ENCODE measurements at places on chromosomes 16 and 17.
A peak's percentile ranks its signal among the peaks of the same experiment; 100 is the strongest.

DNA sequence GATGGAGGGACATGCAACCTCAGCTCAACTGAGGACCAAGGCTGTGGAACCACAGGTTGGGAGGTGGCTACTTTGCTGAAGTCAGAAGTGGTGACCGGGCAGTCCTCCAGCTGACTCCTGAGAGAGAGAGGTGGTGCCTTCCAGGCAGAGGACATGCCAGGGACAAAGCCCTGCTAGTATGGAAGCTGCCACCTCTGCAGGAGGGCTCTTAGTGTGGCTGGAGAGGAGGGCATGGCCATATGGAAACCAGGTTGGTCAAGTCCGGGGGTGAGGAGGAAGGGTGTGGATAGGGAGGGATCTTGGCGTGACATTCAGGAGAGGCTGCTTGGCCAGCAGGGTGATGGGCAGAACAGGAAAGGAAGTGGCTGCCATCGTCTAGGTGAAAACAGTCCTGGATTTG lies 5.7 kb downstream of the C16orf86 start:
- no peak for DNase-seq

DNA sequence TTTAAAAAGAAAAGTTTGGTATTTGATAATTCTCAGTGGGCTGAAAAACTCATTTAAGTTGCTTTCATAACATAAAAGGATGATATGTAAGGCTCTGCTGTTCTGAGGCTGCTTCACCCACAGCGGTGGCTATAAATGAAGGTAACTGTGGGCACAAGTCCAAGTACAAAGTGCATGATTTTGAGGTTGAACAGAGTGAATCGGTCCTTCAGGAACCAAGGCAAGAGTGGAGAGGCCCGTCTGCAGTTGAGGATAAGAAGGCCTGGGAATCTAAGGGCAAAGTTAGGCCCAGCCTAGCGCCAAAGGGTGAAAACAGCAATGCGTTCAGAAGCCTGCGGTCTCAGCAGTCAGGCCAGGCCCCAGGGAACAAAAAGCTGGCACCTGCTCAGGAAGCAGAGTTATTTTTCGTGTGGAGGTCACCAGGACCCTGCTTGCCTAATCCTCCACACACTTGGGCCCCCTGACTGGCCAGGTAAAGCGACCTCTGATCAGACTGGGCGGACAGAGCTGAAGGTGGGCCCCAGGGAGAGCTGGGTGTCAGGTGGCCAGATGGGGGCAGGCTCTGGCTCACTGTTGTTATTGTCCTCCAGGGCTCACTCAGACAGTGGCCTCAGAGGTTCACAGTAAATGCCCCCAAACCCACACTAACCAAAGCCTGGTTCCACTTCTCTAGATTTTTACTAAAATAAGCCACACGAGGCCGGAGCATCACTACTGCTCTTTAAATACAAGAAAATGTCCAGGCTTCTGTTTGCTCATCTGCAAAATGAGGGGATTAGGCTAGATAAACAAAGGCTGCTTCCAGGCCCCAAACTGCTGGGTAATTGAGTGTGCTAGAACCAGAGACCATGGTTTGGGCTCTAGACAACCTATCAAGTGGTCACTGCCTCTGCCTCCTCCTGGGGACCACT lies 46.5 kb downstream of the TEX2 start:
- DNase-seq: peak; percentile 21

- DNase-seq: no peak
Observed at GRCh38 chr16:16057102-16057501, 107.7 kb downstream of the ABCC1 start.

GRCh38 chr16:31085873-31086628 lies 2.7 kb downstream of the PRSS53 start:
- no peak for DNase-seq

DNA sequence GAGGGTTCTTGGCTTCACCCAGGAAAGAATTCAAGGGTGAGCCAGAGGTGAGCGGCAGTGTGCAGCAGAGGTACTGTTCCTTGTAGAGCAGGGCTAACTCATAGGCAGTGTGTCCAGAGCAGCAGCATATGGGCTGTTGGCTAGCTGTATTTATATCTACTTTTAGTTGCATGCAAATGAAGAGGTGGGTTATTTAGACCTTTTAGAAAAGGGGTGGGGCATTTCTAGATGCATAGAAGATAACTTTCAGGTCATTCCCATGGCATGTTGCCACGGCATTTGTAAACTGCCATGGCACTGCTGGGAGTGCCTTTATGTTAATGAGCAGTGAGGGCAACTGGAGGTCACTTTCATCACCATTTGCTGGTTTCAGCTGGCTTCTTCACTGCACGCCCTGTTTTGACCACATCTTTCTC lies 141.0 kb downstream of the STX8 start:
- no peak for DNase-seq

GRCh38 chr17:68507576-68507975 lies 4.7 kb upstream of the PRKAR1A start:
- DNase-seq: no peak

GRCh38 chr17:33267271-33267790 lies 25.8 kb downstream of the ASIC2 start:
- DNase-seq: no peak
